ENCODE measurements at places on chromosomes 12 and 14.

DNA sequence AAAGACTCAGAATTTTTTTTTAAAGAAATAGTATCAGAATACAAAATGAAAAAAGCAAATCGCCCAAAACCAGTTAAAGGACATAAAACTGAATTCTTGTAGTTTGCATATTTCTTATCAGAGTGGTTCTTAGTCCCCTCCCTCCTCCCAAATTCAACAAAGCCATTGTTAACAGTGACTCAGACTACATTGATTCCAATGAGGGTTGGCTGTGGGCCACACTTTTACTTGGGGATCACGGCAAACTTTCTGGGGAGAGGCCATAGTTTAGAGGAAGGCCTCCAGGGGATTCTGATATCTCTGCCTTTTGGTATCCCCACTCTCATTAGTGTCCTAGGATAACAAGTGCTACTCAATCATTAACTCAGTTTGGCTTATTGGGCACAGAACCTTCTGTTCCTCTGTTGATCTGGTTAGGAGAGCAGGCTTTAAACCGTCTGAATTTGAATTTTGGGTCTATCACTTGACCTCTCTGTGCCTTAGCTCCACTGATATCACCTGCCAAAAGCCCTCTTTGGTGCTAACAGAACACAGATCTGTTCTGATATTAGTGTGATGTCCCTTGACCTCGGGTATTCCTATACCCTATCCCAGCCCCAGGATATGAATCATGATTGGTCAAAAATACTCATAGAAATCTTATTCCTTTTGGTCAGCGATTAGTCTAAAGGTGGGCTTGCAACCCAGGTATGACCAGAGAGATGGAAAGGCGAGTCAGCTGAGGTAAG is 45.2 kb upstream of the APPL2 start:
- no peak for DNase-seq

- DNase-seq = no peak
Measured at GRCh38 chr14:59272633-59273032, 84.2 kb downstream of the DAAM1 start.

DNA sequence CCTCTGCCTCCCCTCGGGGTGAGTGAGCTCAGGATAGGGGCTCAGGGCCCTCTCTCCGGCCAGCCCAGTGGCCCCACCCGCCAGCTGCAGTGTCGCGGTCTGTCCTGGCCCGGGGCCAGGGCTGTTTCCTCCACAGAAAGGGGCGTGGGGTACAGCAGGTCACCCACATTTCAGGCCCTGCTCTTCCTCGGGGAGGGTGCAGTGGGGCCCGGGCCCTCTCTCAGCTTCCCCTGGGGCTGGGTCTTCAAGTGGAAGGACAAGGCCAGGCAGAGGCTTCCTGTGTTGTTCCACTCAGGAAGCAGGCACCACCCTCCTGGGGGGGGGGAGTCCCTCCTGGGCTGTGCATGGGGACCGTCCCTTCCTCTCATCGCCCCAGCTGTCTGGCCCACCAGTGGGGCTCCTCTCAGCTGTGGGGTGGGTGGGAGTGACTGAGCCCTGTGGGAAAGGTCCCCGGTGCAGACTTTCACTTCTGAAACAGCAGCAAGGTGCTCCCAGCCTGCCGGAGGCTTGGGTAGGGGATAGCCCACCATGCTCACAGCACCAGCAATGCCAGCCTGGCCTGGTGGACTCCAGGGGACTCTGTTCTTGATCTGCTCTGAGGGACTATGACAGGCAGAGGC is 3.7 kb downstream of the GPR132 start:
- DNase-seq = peak; percentile 39

- no peak for DNase-seq
Measured at GRCh38 chr12:68602720-68603119, 8.0 kb upstream of the RAP1B start.

DNA sequence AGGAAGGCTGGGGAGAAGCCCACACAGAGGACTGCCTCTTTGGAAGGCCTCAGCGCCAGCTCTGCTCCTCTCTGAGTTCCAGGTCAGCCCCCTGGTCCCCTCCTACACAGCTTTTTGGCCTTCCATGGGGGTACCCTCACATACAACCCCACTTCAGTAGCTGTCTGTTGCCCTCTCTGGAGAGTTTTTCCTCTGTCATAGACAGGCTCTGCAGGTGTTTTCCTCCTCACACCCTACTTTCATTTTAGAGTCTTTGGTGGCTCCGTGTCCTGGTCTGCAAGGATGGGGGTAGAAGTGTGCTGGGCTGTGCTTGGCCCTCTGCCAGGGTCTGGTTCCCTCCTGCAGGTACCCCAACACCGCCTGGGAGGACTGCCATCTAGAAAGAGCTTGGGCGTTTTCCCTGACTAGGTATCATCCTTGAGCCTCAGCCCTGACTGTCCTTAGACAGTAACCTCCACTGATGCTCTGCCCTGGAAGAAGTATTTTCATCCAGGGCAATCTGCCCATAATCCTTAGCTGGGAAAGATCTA is 15.1 kb downstream of the ZDHHC22 start:
- no peak for DNase-seq

- no peak for DNase-seq
Measured at GRCh38 chr12:45131506-45131905, 80.6 kb upstream of the DBX2 start.

GRCh38 chr12:100875771-100876170 is 81.2 kb downstream of the ANO4 start:
- DNase-seq = no peak

DNA sequence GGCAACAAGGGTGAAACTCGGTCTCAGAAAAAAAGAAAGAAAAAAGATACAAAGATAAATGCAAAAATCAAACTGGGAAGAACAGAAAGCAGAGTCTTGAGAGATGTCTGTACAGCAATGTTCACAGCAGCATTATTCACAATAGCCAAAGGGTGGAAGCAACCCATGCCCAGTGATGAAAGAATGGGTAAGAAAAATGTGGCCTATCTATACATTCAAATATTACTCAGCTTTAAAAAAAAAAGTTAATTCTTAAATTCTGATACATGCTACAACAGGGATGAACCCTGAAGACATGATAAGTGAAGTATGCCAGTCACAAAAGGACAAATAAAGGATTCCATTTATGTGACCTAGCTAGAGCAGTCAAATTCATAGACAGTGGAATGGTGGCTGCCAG is 33.7 kb downstream of the SPPL3 start:
- DNase-seq = no peak

DNA sequence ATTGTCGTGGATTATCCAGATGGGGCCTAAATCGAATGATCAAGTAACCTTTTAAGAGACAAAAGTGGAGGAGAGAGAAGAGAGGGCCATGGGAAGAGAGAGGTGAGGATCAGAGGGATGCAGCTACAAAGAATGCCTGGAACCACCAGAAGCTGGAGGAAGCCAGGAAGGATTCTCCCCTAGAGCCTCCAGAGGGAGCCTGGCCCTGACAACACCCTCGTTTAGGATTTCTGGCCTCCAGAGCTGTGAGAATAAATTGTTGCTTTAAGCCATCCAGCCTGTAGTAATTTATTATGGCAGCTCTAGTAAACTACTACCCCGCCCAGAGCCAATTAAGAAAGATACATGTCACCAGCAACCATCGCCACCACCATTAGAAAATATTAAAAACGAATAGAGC is 46.2 kb upstream of the GSC start:
- no peak for DNase-seq

GRCh38 chr14:38038986-38039385 is 168.7 kb upstream of the SSTR1 start:
- DNase-seq = no peak

DNA sequence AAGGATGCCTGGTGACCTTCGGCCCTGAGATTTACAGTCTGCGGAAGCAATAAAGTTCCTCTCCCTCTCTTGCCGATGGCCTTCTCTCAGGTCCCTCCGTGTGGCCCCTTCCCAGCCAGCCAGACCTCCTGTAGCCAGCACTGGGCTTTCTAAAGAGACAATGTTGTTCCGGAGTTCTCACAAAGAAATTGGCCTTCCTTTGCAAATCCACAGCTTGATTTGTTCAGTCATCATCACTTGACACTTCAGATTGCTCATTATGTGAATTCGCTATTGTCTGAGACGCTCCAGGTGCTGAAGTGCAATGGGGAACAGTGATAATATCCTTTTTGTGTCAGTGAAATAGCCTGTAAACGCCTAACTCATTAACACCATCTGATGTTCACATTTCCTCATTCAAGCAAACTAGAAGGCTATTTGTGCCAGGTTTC is 43.7 kb upstream of the GPHB5 start:
- no peak for DNase-seq

DNA sequence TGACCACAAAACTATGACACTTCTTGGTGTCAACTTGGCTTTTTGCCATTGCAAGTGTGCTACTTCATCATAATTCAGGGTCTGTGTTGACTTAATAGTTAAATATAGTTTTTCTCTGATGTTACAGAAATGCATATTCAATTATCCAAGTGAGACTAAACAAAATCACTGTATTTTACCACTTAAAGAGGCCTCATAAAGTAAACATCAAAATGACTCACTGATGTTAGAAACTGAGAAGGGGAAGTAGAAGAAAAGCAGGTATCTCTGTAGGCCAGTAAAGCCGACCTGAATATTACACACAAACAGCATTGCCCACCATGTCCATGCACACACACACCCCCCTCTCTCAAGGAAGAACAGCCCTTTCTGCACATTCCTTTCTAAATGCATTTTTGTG is 55.4 kb downstream of the RPAP3 start:
- no peak for DNase-seq

DNA sequence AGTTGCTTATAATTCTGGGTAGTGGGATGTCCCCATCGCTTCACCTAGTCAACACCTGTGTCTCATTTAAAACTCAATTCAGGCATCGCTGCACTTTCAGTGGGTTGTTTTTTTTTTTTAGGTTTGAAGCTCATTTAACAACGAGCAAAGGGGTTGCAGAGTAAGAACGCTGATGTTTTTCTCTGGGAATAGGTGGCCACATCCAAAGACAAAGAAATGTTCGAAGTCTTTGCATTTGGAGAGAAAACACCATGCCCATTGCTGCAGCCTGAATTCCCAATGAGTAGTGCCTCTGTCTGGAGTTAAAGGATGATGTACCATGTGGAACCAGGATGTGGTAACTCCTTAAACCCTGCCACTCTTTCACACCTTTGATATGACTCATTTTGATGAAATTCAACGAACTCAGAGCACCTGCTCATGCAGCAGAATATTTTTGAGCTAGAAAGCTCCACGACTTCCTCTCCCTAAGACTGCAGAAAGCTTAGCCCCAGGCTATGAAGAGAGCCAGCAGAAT is 35.1 kb upstream of the BATF start:
- DNase-seq = no peak

DNA sequence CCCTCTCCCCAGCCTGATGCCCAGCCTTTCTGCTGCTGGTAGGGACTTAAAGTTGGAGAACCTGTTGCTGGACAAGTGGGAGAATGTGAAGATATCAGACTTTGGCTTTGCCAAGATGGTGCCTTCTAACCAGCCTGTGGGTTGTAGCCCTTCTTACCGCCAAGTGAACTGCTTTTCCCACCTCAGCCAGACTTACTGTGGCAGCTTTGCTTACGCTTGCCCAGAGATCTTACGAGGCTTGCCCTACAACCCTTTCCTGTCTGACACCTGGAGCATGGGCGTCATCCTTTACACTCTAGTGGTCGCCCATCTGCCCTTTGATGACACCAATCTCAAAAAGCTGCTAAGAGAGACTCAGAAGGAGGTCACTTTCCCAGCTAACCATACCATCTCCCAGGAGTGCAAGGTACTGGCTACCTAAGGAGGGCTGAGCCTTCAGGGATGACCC is 1.6 kb downstream of the TSSK4 start:
- no peak for DNase-seq

DNA sequence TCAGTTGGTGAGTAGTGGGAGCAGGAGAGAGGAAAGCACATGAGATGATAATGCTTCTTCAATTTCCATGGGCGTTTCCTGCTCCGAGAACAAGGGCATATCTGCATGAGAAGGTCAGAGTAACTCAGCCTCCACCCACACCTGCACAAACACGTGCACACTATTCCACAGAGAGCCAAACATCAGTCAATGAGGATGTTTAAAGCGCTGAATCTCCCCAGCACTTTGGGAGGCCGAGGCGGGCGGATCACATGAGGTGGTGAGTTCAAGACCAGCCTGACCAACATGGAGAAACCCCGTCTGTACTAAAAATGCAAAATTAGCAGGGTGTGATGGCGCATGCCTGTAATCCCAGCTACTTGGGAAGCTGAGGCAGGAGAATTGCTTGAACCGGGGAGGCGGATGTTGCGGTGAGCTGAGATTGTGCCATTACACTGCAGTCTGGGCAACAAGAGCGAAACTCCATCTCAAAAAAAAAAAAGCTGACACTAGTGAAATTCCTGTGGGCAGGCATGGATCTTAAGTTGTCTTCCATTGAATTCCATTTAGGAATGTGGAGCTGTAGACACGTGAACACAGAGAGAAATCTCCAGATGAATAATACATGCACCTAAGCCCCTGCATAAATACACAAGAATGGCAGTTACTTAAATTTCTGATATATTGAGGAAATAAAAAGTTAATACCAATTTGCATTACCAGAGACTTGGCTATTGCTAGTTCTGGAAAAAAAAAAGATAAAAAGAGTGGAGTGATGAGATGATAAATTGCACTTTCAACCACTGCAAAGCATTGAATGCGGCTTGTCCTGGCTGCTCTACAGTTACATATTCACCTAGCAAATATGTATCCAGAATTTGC is 1097.4 kb upstream of the TMEM132C start:
- no peak for DNase-seq

DNA sequence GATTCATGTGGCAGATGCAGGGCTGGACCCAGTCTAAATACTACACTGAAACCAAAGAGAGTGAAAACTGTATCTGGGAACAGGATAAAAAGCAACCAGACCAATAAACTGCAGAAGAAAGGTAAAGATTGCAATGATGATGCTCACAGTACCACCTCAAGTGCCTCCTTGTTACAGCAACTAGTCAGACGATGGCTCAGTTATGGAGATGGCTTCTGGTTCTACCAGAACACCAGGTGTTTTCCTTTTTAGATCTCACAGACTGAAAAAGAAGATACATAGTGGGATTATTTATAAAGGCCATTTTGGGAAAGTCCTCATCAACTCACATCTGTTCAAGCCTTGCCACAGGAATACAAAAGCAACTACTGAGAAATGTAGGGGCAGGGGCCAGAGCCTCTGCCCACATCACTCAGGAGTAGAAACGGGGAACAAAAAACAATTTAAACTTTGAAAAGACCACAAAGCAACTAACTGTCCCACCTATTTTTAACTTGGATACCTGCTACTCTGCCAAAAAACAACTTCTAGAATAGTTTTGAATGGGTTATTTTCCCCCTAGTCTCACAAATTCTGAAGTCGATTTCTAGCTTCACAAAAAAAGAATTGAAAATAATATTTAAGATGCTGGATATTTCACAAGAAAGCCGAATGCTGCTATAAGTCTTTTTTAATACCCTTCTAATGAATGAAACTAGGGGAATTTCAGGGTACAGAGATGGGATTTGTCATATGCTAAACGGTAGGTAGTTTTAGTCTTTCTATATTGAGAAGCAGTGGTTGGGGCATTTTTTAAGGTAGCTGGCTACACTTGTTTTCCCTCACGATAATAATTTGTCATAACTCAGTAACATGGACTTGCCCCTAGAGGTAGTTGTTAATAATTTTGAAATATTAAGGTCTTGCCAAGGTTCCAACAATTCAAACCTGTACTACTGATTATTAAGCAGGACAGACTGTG is 197.2 kb upstream of the TMPO start:
- DNase-seq = no peak

GRCh38 chr12:90333939-90334338 is 621.0 kb downstream of the CCER1 start:
- DNase-seq = no peak
